ENCODE measurements at places on chromosomes 11 and 22. TPM values are rescaled to one million over a fixed set of nuclear protein-coding genes. Genes with fewer than 3 reads are reported as not detected.

ISX gene
- total RNA-seq, result not detected

- DNase-seq, result peak; percentile 94
Measured at GRCh38 chr11:13169709-13170108, 107.9 kb upstream of the BMAL1 start.

GPR83 gene
- under 0.01 TPM for total RNA-seq

- DNase-seq, result no peak
Measured at GRCh38 chr11:7555052-7555699, 41.4 kb downstream of the PPFIBP2 start.

CRYBB3 gene
- not detected for total RNA-seq

- peak; percentile 56 for DNase-seq
Measured at GRCh38 chr11:109547356-109548027, 125.5 kb downstream of the C11orf87 start.

Measured in IMR-90 (cell line).